ENCODE measurements at places on chromosomes 6 and 20.

DNA sequence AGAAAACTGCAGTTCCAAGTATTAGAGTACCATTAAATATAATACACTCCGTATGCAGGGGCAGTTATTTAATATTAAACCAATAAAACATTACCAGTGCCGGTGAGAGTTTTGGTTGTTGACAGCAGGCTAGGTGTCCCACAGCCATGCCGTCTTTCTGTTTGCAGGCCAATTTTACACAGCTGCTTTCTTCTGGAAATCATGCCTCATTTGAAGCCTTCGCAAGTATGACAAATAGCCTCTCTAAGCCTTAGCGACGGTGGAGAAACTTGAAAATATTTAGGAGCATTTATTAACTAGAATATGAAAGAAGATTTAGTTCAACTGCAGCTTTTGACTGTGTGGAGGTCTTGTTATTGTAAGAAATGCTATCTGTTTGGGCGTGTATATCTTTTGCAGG, 226.0 kb downstream of the BMP2 start:
- no peak for DNase-seq

- DNase-seq = no peak
These were observed 35.4 kb downstream of the FYN start for GRCh38 chr6:111837641-111838500.

DNA sequence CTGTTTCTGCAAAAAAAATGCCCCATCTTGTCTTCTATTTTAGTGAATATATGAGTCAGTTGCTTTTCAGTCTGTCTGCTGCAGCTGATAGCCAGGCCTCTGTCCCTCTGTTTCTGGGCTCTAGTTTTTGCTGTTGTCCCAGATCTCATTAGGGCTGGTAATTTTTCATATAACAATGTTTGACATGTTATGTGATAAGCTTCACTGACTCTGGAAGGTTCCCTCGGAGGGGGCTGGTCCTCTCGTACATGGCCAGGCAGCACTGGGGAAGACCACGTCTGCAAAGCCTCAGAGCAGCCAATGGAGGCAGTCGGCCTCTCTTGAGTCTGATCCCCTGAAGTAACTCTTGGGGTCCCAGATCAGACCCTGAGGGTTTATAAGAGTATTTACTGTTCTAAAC, 223.8 kb downstream of the THBS2 start:
- no peak for DNase-seq

DNA sequence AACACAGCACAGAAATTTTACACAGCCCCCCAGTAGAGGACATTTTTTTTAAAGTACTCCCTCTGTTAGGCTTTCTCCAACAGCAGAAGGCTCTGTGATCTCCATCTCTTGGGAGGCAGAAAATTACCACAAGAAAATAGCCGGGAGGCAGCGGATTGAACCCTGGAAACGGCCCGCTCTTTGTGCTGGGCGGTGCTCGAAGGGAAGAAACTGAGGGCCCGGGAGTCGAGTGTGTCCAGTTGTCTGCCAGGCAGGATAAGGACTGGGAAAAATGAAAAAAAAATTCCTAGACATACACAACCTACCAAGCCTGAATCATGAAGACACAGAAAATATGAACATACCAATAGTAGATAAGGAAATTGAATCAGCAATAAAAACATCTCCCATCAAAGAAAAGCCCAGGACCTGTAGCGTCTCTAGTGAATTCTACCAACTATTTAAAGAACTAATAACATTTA, 31.5 kb downstream of the POM121L2 start:
- no peak for DNase-seq

GRCh38 chr20:58684291-58684690, 8.3 kb upstream of the NPEPL1 start:
- DNase-seq = no peak

DNA sequence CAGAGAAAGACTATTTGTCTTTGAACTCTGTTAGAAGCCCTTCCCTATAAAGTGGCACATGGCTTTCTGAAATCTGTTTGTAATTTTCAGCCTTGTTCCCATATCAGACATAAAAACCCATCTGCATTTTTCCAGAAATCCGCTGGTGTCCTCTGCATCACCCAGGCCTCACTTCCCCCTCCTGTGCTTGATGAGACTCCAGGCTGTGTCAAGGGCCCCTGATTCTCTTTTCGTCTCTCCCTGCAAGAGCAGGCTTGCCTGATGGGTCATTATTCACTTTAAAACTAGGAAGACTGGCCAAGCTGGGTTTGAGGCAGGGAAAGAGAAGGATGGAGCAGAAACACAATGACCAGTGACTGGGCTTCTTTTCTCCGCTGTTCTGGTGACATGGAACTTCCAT, 10.6 kb upstream of the PROKR2 start:
- DNase-seq = no peak

DNA sequence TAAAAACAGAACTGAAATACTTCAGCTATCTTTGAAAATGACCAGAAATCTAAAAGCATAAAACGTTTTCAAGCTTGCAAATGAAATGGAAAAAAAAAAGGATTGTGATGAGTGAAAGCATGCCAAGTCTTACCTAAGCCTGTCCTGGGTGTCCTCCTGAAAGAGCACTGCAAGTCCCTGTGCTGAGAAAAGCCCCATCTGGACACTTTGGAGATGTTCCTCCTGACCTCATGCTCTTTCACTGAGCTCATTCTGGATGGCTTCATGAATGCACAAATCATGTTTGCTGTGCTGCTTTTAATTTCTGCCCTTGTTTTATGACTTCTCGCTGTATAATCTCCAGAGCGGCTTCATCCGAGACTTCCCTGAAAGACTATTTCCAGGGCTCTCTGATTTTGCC, 136.0 kb downstream of the SOD2 start:
- DNase-seq = no peak

GRCh38 chr20:16158090-16158975, 414.9 kb downstream of the KIF16B start:
- DNase-seq = no peak

Data from stimulated activated CD4-positive, alpha-beta T cell treated with anti-CD3 and anti-CD28 coated beads, Interleukin-1b, Interleukin-23, amount 100 ng/mL, for 1 hour (primary cell).